ENCODE measurements at places on chromosomes 5 and 9. TPM values are rescaled to one million over a fixed set of nuclear protein-coding genes. Genes with fewer than 3 reads are reported as not detected.

Gene C5
- 0.65 TPM for total RNA-seq

Gene SPATA31A3
- total RNA-seq, result not detected

Gene FAM169A
- total RNA-seq, result 11.1 TPM

Gene CBY3
- not detected for total RNA-seq

Gene SLC28A3
- total RNA-seq, result 0.58 TPM

Gene PCDHA7
- total RNA-seq, result under 0.01 TPM

Gene TRIM7
- total RNA-seq, result 2.7 TPM

- DNase-seq, result no peak
Observed at GRCh38 chr9:108582726-108583125, 273.1 kb downstream of the ACTL7B start.

GRCh38 chr5:35821513-35821912 lies 35.2 kb upstream of the IL7R start:
- no peak for DNase-seq

DNA sequence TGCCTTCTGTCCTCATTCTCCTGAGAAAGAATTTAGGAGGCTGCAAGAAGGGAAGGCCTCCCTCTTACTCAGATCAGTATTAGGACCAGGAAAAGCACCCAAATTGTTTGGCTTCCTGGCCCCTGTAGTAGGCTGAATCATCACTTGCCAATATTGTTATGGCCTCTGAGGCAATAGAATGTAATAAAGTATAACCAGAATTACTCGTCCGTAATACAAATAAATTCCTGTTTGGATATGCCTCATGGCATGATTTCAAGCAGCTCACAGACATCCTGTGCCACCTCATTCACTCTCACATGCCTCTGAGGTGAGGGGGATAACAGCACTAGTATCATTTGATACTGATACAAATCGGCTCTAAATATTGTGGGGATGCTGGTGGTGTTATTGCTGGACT lies 427.3 kb downstream of the ISL1 start:
- peak; percentile 32 for DNase-seq

GRCh38 chr5:76960004-76960625 lies 7.3 kb downstream of the CRHBP start:
- no peak for DNase-seq

DNA sequence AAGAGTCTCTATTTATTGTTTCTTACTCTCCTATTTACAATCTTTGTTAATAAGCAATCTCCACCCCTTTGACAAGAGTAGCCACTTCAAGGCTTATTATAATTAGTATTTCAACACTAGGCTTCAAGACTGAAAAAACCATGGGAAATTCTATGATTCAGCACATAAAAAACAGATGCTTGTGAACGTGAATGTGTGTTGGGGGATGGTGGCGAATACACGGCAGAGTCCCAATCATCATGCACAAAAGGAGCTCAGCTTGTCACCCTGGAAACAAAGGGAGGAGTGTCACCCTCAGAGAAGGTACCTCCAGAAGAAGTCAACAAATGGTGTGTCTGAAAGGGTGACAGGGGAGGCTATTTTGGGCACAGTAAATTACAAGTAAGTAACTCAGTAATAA lies 157.2 kb upstream of the RETREG1 start:
- no peak for DNase-seq

- DNase-seq, result no peak
Observed at GRCh38 chr9:93011114-93011513, 47.4 kb upstream of the SUSD3 start.

DNA sequence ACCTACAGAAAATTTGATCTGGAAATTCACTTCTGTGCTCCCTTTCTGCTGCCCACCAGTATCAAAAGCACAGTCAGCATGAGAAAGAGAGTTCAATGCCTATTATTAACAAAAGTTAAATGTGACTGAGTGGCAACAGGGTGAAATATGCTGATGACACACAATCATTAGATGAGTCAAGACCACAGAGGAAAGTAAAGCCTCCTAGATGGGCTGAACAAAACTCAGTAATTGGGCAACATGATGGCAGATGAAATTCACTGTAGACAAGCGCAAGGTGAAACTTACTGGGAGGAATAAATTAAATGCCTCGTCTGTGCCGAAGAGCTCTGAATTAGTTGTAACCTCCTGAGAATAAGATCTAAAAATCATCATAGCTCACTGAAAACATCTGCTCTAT lies 752.8 kb downstream of the IRX1 start:
- DNase-seq, result no peak

- DNase-seq, result no peak
Observed at GRCh38 chr5:112390327-112390726, 28.8 kb downstream of the EPB41L4A start.

- DNase-seq, result no peak
Observed at GRCh38 chr5:101561018-101561417, 657.9 kb upstream of the ST8SIA4 start.

GRCh38 chr9:130977811-130978221 lies 31.2 kb upstream of the LAMC3 start:
- no peak for DNase-seq

- peak; percentile 71 for DNase-seq
Observed at GRCh38 chr5:38697013-38697412, 140.6 kb upstream of the LIFR start.

GRCh38 chr5:73499187-73499586 lies 945 bp downstream of the BTF3 start:
- DNase-seq, result no peak

DNA sequence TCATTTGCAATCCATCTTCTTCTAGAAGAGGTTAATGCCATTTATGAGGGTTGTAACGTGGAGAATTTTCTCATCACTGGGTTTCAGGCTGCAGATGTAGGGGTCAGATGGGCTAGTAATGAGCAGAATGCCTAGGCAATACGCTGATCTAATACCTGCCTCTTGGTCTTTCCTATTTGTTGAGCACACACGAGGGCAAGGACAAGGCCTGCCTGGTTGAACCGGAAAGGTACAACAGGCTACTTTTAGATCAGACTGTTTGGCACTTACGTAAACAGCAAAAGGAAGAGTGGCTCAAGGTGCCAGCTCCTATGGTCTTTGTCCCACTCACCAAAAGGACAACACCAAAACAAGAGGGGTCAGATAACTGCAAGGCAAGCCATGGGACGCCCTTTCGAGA lies 24.0 kb upstream of the GNE start:
- DNase-seq, result no peak

DNA sequence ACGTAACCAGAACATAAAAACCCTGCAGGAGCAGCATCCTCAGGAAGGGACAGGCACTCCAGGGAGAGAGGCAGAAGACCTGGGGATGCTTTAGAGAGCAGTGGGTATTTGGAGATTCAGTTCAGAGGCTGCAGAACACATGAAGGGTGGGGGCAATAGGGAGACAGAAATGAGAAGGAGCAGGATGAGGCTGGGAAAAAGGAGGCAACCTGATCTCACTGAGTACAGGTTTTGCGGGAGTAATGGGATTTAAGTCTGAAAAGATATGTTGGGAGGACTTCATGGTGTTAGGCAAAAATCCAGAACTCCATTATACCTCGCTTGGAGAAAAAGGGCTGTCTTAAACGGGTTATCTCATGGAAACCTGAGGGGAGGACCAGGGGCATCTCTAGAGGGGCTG lies 41.3 kb upstream of the GARNL3 start:
- no peak for DNase-seq
